ENCODE measurements at places on chromosomes 13 and 19.

GRCh38 chr13:51818781-51819511 is 15.0 kb upstream of the DHRS12 start:
- DNase-seq = no peak

GRCh38 chr13:73720216-73720840 is 413.9 kb downstream of the KLF12 start:
- no peak for DNase-seq

GRCh38 chr19:15194938-15195337 is 5.9 kb downstream of the NOTCH3 start:
- no peak for DNase-seq

GRCh38 chr13:29472332-29472961 is 123.0 kb downstream of the SLC7A1 start:
- peak; percentile 59 for DNase-seq

DNA sequence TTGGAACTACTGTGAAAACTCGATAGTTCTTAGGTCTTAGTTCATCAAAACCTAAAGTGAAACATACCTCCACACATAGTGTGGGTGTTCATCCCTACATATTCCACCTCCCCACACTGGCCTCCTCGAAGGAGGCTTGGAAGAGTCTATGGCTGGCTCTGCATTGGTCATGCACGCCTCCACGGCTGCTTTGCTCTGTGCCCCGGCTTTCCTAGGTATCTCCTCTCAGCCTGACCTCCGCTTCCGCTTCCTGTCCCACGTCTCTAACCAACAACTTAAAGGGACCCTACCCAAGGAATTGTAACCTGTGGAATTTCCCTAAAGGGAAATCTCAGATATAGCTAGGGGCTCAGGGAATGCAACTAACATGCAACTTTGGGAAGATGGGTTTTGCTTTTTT is 79.7 kb upstream of the MBNL2 start:
- peak; percentile 74 for DNase-seq

DNA sequence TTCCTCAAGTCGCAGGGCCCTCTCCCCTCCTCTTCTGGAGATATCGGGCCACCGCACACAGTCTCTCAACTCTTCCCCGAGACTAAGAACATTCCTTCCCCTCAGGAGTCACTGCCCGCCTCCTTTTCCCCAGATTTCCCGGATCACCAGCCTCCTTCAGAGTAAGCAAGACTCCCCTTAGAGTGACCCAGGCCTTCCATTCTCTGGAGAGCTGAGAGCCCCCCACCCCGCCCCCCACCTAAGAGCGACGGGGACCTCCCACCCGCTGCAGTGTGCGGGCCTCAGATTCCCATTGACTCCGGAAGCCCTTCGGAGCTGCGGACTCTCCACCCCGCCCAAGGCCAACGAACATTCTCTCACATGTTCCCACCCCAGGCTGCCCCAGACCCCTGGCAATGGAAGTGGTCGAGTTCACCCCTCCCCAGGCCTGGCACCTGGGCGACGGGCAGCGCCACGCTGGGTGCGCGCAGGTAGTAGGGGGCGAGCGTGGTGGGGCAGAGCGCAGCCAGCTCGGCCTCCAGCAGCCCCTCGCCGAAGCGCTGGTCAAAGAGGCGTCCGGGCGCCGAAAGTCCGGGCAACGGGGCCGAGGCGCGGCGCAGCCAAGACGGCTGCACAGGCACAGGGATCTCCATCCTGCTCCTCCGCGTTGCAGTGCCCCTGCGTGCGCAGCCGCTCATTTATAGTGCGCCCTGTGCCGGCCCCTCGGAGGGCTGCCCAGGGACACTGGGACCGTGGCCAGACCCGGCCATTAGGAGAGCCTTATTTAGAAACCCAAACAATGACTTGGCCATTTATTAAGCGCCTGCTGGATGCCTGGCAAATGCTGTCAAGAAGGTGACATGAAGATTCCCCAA is at the start of gene HSPB6:
TSS of gene HSPB6 (minus strand) at position 653 of the 854 bp plus-strand sequence. CDS start at position 632, 21 bp downstream.
- DNase-seq = no peak

DNA sequence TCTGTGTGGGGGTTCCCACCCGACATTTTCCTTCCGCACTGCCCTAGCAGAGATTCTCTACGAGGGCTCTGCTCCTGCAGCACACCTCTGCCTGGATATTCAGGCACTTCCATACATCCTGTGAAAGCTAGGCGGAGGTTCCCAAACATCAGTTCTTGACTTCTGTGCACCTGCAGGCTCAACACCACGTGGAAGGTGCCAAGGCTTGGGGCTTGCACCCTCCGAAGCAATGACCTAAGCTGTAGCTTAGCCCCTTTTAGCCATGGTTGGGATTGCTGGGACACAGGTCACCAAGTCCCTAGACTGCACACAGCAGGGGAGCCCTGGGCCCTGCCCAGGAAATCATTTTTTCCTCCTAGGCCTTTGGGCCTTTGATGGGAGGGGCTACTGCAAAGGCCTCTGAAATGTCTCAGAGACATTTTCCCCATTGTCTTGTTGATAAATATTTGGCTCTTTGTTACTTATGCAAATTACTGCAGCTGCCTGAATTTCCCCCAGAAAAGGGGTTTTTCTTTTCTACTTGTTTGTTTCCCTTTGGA is 1004.8 kb downstream of the OLFM4 start:
- DNase-seq = no peak

GRCh38 chr13:49749848-49750247 is 42.6 kb downstream of the KPNA3 start:
- no peak for DNase-seq

GRCh38 chr19:32599736-32600157 is 18.8 kb downstream of the PDCD5 start:
- peak; percentile 48 for DNase-seq

- DNase-seq = peak; percentile 59
Measured at GRCh38 chr13:45196622-45197021, 4.2 kb downstream of the KCTD4 start.

GRCh38 chr19:4966591-4966990 is 2.3 kb upstream of the KDM4B start:
- DNase-seq = peak; percentile 24

DNA sequence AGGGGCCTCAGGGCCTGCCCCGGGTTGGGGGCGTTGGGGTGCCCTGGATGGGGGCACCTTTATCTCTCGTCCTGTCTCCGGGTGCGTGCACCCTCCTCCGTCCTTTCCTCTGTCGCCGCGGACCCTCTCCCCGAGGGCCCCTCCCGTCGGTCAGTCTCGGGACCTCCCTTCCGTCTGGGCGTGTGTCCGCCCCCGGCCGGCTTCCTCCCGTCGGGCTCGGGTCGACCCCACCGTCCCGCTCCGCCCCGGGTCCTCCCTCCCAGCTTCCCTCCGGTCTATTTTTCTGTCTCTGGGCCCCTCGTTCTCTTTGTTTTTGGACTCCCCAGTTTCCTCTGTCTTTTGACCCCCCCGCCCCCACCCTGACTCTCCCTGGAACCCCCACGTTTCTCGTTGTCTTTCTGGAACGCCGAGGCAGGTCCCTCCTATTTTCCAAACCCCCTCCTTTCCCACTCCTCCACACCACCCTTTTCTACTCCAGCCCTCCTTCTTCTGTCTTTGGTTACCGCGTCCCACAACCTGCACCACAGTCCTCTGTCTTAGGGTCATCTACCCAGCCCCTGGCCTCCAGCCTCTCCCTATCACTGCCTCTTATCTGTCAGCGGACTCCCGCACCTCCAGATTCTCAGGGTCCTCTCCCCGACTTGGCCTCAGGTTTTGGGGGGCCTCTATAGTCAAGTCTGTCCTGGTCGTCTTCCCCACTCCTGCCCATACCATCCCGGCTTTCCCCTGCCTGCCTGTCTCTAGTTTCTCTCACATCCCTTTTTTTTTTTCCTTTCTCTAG is 757 bp downstream of the EGLN2 start:
- peak; percentile 17 for DNase-seq

- no peak for DNase-seq
Measured at GRCh38 chr19:55488986-55489710, 912 bp downstream of the SSC5D start.

- peak; percentile 35 for DNase-seq
Measured at GRCh38 chr13:77002590-77003190, 10.8 kb downstream of the CLN5 start.

GRCh38 chr13:95059306-95059705 is 241.9 kb downstream of the ABCC4 start:
- DNase-seq = no peak

GRCh38 chr13:101757446-101758039 is 305.1 kb downstream of the ITGBL1 start:
- peak; percentile 51 for DNase-seq

GRCh38 chr19:38877781-38878574 is at the start of gene RINL:
RINL (minus strand) TSS chr19:38878275; CDS start chr19:38876742, 1,533 bp downstream.
- DNase-seq = no peak

DNA sequence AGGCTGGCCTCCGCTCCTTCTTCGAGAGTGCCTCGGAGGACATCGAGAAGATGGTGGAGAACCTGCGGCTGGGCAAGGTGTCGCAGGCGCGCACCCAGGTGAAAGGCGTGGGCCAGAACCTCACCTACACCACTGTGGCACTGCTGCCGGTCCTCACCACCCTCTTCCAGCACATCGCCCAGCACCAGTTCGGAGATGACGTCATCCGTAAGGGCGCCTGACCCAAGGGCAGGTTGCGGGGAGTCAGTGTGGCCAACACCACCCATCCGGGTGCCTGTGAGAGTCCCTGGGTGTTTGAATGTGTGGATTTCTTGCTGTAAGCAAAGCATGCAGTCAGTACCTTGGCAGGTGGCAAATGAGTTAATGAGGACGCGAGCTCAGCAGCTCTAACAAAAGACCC is 78.8 kb downstream of the RYR1 start:
- DNase-seq = no peak

- DNase-seq = no peak
Measured at GRCh38 chr13:23430664-23431063, 2.8 kb downstream of the SACS start.

GRCh38 chr13:29548722-29549121 is 46.8 kb downstream of the SLC7A1 start:
- DNase-seq = no peak

DNA sequence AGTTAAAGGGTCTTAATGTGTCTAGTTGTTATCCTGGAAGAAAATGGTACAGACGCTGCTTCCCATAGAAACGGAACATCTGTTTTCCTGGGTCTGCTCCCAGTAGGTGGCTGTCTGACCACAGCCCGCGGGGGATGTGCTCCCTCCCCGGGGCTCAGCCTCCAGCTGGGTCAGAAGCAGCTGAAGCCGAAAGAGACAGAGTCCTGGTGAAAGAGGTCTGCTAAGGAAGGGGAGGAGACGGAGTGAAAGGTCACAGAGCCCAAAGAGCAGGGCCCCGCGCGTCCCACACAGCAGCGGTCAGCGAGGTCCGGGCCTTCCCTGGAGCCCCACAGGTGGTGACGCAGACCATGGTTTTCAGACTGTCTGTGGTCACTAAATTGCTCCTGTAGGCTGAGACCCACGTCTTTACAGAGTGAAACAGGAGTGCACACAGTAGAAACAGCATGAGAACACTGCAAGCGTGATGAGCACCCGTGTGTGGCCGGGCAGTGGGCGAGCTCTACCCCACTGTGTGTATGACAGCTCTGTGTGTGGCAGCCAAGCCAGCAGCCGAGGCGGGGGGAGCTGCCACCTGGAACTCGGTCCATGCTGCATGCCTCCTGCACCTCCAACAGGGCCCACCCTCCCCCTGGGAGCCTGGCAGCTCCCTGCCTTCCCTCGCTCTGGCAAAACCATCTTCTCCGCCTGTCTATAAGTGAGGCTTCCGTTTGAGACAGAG is 52.0 kb upstream of the C13orf46 start:
- no peak for DNase-seq

DNA sequence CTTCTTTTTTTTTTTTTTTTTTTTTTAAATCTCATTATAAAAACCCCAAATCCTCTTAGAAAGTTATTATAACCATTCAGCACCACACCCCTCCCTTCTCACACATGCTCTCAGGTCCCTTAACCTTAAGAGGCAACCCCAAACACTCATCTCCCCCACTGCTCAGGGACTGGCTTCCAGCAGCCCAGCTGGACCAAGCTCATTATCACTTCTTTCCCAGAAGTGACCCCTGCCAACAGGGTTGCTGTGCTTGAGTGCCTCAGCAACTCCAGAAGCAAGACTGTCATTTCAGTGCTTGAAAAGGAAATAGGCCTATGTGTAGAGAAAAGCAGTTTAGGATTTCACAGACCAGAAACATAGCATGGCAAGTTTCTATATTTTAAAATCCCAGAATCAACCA is 84.3 kb downstream of the SLAIN1 start:
- no peak for DNase-seq

- DNase-seq = no peak
Measured at GRCh38 chr19:13997631-13997962, 8.5 kb downstream of the RFX1 start.

DNA sequence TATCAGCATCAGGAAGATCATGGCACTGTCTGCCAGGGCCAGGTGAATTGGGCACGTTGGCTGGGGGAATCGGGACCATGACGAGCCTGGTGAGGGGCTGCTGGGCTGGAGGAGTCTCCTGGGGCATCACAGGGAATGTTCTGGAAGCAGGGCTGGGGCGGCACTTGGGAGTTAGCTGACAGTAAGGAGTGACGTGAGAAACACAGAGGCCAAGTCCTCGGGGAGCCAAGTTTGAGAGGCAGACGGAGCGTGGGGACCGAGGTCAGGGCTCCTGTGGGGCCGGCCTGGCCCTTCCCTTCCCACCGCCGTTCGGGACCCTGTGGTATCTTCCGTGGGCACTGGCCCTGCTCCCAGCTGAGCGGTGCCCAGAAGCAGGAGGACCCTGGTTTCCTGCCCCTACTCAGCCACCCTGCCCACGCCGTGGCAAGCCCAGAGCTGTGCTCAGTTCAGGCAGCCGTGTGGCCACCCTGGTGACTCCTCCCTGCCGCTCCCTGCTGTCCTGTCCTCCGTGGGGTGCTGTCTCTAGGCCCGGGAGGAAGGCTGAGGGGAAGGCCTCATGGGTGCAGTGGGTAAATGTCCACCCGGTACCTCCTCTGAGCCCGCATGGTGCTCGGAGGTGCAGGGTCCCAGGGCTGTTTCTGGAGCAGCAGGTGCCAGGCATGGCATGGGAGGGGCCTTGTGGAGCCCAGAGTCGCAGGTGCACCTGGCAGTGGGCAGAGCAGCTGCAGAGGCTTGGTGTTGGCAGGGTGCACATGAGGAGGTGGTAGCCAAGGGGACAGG is 25.2 kb downstream of the CRTC1 start:
- DNase-seq = no peak

- no peak for DNase-seq
Measured at GRCh38 chr13:43363156-43363953, 340.0 kb downstream of the DNAJC15 start.

DNA sequence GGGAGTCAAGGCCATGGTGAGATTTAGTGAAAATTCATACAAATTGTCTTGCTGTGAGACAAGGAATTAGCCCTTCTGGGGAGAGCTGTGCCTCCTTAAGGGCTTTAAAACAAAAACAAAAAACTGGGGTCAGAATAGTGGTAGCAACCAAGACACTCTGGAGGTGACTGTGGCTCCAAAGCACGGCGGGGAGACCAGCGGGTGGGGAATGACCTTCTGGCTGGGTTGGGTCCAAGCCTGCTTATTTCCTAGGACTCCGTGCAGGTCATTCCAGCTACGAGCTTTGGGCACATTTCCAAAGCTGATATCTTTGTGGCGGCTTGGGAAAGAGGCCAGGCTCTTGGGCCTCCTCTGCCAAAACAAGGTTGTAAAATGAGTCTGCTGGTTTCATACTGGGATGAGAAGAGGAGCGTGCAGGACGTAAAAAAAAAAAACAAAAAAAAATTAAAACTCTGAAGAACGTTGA is 348.3 kb downstream of the UQCRFS1 start:
- no peak for DNase-seq

GRCh38 chr19:35852029-35852780 is at the start of gene NPHS1:
NPHS1 (minus strand) TSS chr19:35852504; CDS start chr19:35851837, 667 bp downstream.
- no peak for DNase-seq

- no peak for DNase-seq
Measured at GRCh38 chr19:57572415-57572947, 6.2 kb downstream of the ZNF416 start.

- no peak for DNase-seq
Measured at GRCh38 chr19:16911046-16911445, 22.2 kb downstream of the F2RL3 start.

GRCh38 chr13:97221046-97221445 is 1.1 kb upstream of the MBNL2 start:
- DNase-seq = no peak

GRCh38 chr19:23460656-23461055 is 65.4 kb upstream of the ZNF91 start:
- DNase-seq = no peak

Data from ACHN (cell line).